Lung microvascular endothelial cell (primary cell): ENCODE measurements at places on chromosomes 6 and 20. TPM values are rescaled to one million over a fixed set of nuclear protein-coding genes. Genes with fewer than 3 reads are reported as not detected.
A peak's percentile ranks its signal among the peaks of the same experiment; 100 is the strongest.

DNA sequence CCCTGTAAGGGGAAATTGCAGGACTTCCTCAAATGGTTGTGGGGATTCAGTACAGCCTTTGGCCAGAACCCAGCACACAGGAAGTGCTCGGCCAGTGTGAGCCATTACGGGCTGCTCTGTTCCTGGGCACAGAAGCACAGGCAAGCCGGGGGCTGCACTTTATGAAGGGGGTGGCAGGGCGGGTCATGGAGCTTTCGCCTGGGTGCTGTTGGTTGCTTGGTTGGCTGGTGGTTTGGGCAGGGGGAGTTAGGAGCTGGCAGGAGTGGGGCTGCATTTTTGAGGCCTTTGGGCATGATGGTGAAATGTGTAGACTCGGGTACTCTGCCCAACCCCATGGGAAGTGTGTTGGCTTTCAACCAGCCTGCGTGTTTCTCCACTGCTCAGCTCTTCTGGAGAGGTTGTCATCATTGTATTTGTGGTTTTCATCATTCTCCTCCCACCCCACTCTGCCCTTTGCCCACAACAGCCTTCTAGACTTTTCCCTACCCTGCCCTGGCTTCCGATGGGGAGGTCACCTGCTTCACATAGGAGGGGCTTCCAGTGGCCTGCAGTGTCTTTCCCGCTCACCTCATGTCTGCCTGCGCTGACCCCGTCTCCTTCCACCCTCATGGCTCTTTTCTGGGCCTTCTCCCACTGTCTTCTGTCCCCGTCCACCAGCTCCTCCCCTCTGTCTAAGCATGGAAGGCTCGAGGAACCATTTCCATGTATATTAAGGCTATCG, 16.1 kb upstream of the RBM38 start:
- DNase-seq: no peak

OPRL1 gene
- 1.7 and 3.0 TPM in 2 replicates for total RNA-seq

DNA sequence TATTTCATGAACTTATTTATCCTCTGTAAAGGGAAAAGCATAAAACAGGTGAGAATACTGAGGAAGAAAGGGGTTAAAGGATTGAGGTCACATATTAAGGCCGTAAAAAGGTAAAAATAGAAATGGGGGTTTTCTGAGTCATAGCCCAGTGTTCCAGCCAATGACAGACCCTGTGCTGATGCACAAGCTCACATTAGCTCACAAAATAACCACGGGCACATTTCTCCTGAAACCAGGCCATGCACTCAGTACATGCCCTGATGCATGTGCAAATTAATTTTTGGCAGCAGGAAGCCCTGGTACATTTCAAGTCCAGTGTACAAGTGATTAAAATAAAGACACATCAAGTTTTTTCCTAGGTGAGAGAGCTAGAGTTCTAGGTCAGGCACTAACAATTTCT, 194.4 kb downstream of the TMEM200A start:
- DNase-seq: no peak

DNA sequence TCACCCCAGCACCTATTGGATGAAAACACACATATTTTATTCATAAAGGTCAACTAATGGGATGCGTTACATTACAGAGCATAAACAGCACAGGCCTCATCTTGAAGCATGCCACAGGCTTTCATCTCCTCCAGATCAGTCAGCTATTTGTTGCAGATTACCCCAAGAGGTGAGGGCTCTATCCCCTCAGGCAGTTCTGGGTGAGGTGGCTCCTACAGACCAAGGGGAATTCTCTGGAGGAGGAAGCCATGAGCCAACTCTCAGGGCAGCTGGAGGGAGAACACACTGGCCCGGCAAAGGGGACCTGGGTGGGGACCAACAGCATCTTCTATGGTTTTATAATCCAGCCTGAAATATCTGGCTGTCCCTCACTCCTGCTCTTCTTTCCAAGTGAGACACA, 126.4 kb upstream of the BTBD3 start:
- no peak for DNase-seq

TCP11 gene
- not detected in 2 replicates for total RNA-seq

DNA sequence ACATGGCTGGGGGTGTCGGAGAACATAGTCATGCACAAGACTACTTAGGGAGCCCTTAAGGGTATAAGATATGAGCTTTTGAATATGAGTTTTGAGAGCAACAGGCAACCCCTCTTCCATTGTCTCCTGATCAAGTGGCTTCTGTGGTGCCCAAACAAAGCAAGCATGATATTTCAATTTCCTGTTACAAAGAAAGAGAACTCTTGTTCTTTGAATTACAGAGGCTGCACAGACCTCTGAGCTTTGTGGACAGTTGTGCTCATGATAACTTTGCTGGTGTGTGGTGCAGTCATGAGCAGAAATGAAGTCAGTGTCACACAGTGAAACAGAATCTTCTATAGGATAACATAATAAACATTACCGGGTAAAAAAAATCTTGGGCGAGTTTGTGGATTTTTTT, 66.8 kb upstream of the THEMIS start:
- no peak for DNase-seq

SPINT3 gene
- total RNA-seq: not detected in 2 replicates

DNA sequence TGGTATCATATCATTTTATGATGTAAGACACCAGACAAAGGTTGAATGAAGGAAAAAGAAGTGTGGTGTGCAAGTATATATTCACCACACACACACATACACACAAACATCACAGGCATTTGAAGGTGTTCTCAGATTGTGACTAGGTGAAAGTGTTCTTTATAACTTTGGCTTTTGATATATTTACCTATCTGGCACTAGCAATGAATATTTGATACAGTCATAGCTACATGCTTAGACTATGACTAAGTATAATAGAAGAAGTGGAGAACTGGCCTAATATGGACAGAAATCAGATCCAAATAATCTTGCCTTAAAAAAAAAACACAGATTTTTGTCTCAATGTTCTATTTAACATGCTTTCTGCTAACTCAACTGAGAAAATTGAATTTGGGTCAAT, 809.9 kb downstream of the KIF16B start:
- no peak for DNase-seq

- peak; percentile 44 for DNase-seq
These were observed 150.6 kb downstream of the QKI start for GRCh38 chr6:163565140-163565539.

DNA sequence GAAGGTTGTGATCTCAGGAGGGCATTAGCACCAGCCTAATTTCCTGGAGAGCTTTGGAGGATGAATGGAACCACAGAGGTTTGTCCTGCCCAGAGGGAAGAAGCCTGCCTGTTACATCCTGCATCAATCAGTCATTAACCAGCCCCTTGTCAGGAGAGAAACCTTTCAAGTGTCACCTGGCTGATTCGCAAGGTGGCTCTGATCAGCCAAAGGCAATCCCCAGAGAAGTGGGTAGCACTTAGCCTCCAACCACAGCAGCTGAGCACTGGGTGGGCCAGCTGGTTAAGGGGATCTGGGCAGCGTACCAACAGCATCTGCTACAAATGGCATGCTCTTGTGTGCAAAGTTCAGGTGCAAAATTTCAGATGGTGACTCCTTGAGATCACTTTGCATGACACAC, 26.9 kb downstream of the ANKEF1 start:
- DNase-seq: no peak

DNA sequence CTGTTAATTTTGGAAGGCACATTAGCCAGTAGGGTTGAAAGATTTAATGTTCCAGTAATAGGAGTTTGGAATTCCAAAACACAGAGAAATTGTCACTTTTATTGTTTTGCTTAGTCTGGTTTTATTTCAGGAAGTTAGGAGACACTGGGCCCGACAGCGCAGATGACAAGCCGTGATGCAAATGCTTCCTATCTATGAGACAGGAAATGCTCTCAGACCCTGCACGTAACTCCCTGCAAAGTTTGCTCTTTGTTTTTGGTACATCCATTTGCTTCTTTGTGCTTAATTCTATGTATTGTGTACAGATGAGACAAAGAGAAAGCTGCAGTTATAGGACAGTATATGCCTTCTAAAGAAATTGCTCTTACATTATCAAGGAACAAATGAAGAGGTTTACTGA, 201.6 kb upstream of the SGK1 start:
- DNase-seq: peak; percentile 87

DNA sequence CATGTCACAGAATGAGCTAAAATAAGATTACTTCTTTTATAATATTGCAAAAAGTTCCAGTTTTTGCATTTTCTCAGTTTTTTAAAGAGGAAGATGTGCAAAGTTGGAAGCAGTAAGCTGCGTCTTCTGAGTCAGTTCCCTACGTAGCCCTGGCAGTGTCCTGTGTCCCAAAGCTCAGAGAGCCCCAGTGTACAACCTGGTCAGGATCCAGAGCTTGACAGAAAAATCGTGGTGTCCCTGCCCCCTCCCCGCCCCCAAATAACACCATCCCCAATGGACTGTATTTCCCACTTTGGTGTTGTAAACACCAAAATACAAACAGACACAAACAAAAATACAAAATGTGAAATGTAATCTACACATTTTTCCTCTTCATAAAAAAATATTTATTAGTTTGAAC, 4.6 kb downstream of the SLC2A4RG start:
- no peak for DNase-seq

DNA sequence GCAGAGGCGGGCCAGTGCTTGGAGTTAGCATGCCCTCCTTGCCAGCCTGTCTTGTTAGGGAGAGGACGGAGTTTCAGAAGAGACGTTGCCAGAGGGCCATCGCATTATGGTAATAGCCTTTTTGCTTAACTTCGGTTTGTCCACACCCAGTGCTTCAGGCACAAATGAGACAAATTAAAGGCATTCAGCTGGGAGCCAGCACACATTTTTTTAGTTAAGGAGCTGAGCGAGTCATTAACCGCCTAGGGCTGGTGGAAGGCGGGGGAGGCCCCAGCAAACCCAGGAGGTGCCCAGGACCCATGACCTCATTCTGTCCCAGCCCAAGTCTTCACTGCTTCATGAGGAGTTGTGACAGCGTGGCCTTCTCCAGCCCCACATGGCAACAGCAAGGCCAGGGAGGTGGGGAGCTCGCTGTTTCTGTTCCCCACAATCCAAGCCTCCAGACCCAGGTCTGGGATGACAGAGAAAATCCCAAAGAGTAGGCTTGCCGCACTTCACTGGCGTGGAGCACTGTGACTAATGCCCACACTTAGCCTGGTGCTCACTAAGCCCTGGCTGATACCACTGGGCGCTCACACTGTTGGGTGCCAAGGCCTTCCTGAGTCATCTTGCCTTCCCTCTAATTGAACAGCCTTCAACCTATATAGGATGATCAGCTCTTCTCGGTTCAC, 237.1 kb downstream of the ANKRD60 start:
- DNase-seq: no peak
